ENCODE measurements at places on chromosomes 2 and 18. TPM values are rescaled to one million over a fixed set of nuclear protein-coding genes. Genes with fewer than 3 reads are reported as not detected.

The ITGB6 gene
- total RNA-seq = not detected

The ANKRD30B gene
- 0.55 TPM for total RNA-seq

The CENPA gene
- total RNA-seq = 7.7 TPM

The REG3G gene
- not detected for total RNA-seq

The TEX44 gene
- not detected for total RNA-seq

The ITPRIPL1 gene
- total RNA-seq = 5.1 TPM

The PER2 gene
- total RNA-seq = 7.4 TPM

The RTP5 gene
- total RNA-seq = not detected

The ITPRID2 gene
- total RNA-seq = 500 TPM

The MYL12A gene
- 717 TPM for total RNA-seq

The C2orf81 gene
- total RNA-seq = 1.00 TPM

The GORASP2 gene
- 36.2 TPM for total RNA-seq

The CNGA3 gene
- not detected for total RNA-seq

The NPPC gene
- total RNA-seq = 1.3 TPM

The OR6B2 gene
- total RNA-seq = not detected

The PLGLB1 gene
- total RNA-seq = 0.22 TPM

The DLGAP1 gene
- total RNA-seq = 0.12 TPM

The GPR17 gene
- total RNA-seq = not detected

The CD207 gene
- not detected for total RNA-seq

The TMEM37 gene
- not detected for total RNA-seq

The CHRNG gene
- total RNA-seq = not detected

The ANTXR1 gene
- total RNA-seq = 25.6 TPM

The SULT1C2 gene
- 0.33 TPM for total RNA-seq

The PUS10 gene
- total RNA-seq = 11.2 TPM

The SCG2 gene
- total RNA-seq = 0.44 TPM

The CPLX4 gene
- total RNA-seq = not detected

The SCTR gene
- not detected for total RNA-seq

The TMEM131 gene
- 42.0 TPM for total RNA-seq

The UGT1A10 gene
- total RNA-seq = not detected

The B3GNT2 gene
- 16.0 TPM for total RNA-seq

The DSG4 gene
- total RNA-seq = not detected

The HOXD13 gene
- total RNA-seq = 7.5 TPM

The CRYGC gene
- total RNA-seq = not detected

The AP1S3 gene
- total RNA-seq = 10.2 TPM

The SLC4A3 gene
- total RNA-seq = 9.5 TPM
